ENCODE measurements at places on chromosomes 12 and 14.

DNA sequence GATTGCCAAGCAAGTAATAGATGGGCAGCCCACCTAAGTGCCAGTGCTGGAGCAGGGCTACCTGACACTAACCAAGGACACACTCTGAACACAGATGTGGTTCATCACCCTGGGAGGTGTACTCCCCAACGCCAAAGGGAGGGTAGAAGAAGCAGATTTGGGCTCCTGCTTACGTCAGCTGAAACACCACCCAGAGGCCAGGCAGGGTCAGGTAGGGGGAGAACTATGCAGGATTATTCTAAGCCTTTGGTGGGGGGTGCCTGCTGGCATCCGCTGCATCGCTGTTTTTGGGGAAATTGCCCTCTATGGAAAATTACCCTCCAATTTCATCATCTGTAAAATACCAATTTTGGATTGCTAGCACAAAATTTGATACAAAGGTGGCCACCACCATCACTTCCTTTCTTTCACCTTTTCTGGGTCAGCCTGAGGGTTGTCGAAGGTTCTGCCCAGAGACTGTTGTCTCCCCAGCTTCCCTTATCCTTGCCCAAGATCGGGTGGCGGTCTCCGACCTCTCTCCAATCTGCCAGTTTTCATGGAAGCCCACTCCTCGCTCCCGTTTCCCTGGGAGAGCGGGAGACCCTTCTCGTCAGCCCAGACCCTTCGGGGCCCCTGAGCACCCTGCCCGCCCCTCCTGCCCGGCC, 535 bp downstream of the BIN2 start:
- no peak for DNase-seq

GRCh38 chr12:127600211-127600610, 666.8 kb upstream of the TMEM132C start:
- no peak for DNase-seq

- DNase-seq: no peak
These were observed 88.9 kb downstream of the PTGER2 start for GRCh38 chr14:52402812-52403526.

DNA sequence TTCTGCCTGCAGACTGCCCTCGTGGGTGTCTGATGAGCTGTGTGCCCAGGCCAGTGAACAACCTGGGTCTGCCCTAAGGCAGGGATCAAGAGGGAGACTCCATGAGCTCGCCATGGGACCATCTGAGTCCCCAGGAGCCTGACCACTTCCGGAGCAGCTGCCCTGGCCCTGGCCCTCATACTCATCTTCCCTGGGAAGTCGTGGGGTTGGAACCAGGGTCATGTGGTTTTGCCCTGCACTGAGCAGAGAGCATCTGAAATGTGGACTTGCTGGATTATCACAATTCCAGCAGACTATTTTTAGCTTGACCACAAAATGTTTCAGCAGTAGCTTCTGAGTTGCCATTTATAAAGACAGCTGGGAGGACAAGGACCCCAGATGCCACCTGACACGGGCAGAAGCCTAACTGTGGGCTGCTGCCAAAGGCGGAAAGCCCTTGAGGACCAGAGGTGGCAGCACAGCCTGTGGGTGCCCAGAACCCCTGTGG, 6.7 kb downstream of the BTBD6 start:
- peak; percentile 10 for DNase-seq
